Activated B cell treated with CpG ODN at 0.5 μM for 24 hours (primary cell): ENCODE measurements at places on chromosomes 2 and 18. TPM values are rescaled to one million over a fixed set of nuclear protein-coding genes. Genes with fewer than 3 reads are reported as not detected.

PSMA8 gene
- 0.89 and 0.93 TPM in 2 replicates for total RNA-seq

RAB31 gene
- total RNA-seq = 33.0 and 36.0 TPM in 2 replicates

GRCh38 chr2:99238599-99238998 lies 16.9 kb downstream of the LYG2 start:
- no peak for DNase-seq
- H3K4me3 ChIP-seq = no peak overlapping the region
- H3K27ac ChIP-seq = no peak overlapping the region
- H3K36me3 ChIP-seq = no peaks in the 10 kb centered on the region

DNA sequence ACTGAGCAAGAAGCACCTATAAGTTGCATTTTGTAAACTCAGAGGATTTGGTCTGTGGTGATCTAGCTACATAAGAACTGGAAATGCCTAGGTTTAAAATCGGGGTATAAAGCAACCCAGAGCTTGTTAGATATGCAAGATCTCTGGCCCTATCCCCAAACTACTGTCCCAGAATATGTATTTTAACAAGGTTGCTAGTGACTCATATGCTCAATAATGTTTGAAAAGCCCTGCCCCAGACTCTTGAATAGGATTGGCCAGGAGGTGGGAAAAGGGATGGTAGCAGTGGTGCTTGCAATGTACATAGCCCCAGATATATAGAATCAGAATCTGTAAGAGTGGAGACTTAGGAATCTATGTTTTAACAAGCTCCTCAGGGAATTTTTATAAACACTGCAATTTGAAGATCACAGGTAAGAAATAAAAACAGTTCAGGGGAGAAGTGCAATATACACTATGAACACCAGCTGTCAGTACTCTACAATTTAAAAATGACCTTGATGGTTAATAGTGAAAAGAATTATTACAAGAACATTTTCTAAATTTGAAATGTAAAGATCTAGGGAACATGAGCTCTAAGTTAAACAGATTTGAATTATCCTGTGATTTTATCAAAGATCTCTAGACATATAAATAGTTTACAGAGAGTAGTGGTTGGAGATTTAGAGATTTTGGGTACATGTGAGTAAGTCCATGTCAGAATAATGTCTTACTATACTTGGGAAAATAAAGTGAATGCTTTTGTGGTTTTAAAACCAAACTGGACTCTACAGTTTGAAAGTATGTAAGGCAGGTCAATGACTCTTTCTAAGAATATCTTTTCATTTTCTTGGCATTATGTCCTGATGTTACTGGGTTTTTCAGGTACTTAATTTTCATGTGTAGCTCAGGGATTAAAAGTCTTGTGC lies 7.7 kb upstream of the MMADHC start:
- H3K4me1 ChIP-seq = peaks cover 8% of the 10 kb centered on the region
- peaks cover 2% of the 10 kb centered on the region for H3K27me3 ChIP-seq

DNA sequence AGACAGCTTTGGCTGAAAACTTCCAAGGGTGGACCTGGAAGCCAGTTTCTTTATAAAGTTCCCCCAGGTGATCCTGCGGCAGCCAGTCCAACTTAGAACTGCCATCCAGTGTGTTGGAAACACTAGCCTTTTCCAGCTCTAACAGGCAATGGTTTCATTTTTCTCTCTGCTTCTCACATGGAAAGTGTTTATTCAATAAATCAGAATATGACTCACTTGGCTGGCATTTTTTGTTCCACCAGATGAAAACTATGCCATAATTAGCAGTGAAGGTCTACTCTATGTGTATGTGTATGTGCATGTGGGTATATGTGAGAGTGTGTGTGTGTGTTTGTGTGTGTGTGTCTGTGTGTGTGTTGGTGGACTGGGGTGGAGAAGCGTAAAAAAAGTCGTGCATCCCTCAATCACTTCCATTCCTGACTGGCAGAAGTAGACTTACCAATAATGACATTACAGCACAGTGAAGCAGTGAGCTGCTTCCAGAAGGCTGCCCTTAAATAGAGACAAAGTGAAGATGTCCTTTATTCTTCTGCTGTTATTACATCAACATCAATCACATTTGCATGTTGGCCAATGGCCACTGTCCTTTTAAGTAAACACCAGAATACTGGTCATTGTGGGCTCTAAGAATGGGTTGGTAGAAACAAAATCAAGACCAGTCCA lies 90.9 kb upstream of the SETBP1 start:
- no peak for DNase-seq
- H3K36me3 ChIP-seq = no peaks in the 10 kb centered on the region
- no peaks in the 10 kb centered on the region for H3K27me3 ChIP-seq
- H3K4me3 ChIP-seq = no peak overlapping the region
- no peak overlapping the region for H3K27ac ChIP-seq

DNA sequence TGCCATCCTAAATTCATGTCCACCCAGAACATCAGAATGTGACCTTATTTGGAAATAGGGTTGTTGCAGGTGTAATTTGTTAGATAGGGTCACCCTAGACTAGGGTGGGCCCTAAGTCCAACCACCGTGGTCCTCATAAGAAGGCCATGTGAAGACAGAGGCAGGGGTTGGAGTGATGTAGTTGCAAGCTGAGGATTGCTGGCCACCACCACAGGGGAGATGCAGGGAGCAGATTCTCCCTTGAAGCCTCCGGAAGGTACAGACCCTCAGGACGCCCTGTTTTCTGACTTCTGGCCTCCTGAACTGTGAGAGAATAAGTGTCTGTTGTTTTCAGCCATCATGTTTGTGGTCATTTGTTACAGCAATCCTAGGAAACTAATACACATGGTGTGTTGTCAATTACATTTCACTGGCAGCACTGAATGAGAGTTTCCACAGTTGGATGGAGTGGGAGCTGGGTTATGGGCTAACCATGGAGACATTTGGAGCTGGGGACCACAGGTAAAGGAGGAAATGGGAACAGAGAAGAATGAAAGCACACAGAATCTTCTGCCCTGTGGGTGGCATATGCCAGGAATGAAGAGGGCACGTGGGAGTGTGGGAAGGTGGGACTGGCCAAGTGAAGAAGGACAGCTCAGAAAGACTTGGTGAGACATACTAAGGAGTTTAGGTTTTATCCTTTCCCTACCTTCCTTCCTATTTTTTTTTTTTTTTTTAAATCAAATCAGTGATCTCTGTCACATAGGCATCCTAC lies 266.0 kb downstream of the MYCN start:
- H3K4me1 ChIP-seq = no peaks in the 10 kb centered on the region
- no peaks in the 10 kb centered on the region for H3K27me3 ChIP-seq
- no peak overlapping the region for H3K4me3 ChIP-seq
- no peak for DNase-seq
- no peaks in the 10 kb centered on the region for H3K36me3 ChIP-seq
- no peak overlapping the region for H3K27ac ChIP-seq

- H3K4me1 ChIP-seq = peaks cover 15% of the 10 kb centered on the region
- peaks cover 42% of the 10 kb centered on the region for H3K36me3 ChIP-seq
- no peaks in the 10 kb centered on the region for H3K27me3 ChIP-seq
These were observed 28.2 kb downstream of the UBE2F start for GRCh38 chr2:237995036-237995435.

DNA sequence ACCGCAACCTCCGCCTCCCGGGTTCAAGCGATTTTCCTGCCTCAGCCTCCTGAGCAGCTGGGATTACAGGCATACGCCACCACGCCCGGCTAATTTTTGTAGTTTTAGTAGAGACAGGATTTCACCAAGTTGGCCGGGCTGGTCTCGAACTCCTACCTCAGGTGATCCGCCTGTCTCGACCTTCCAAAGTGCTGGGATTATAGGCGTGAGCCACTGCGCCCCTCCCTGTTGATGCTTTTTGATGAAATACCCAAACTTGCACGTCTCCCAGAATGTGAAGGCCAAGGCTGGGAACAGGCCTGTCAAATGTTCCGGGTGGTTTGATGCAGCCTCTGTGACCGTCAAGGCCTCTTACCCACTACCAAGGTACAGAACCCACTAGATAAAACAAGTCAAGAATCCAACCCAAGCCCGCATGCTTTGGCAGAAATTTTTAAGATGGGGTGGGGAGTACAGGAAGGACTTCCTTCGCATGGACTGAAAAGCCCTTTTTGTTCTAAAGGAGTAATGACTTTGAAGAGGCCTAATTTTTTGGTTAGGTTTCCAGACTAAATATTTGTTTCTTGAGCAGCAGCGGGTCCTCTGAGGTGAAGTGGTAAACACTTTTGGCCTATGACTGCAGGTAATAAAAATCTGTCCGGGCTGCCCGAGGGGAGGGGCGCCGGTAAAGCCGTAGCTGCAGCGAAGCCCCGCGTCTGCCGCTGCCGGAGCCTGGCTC lies 3.7 kb upstream of the EVX2 start:
- peaks cover 10% of the 10 kb centered on the region for H3K4me1 ChIP-seq
- DNase-seq = no peak
- no peak overlapping the region for H3K4me3 ChIP-seq
- H3K27me3 ChIP-seq = peaks cover 84% of the 10 kb centered on the region

- H3K4me3 ChIP-seq = peak overlapping the region; percentile 94
- H3K4me1 ChIP-seq = peaks cover 46% of the 10 kb centered on the region
- H3K36me3 ChIP-seq = peaks cover 11% of the 10 kb centered on the region
- H3K27ac ChIP-seq = peak overlapping the region; percentile 92
These were observed 996 bp downstream of the TGFBRAP1 start for GRCh38 chr2:105328281-105329196.

DNA sequence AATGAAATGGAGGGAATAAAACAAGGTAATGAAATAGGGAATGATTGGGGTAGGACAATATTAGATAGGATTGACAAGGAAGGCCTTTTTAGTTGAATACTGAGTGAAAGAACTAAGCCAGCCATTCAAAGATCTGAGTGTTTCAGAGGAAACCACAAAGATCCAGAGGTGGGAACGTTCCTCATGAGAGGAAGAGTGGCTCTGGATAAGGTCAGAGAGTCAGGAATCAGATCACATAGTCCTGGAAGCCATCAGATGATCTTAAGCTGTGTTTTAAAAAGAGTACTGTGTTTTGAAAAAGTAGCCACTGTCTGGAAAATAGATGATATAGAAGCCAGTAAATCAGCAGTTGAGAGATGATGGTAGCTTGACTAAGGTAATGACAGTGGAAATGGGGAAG lies 11.8 kb downstream of the TTLL4 start:
- H3K4me3 ChIP-seq = no peak overlapping the region
- H3K27ac ChIP-seq = no peak overlapping the region
- peaks cover 20% of the 10 kb centered on the region for H3K36me3 ChIP-seq
